Adipocyte (in vitro differentiated cells): ENCODE measurements at places on chromosomes 3 and 15.
A peak's percentile ranks its signal among the peaks of the same experiment; 100 is the strongest.

- no peak for DNase-seq
Observed at GRCh38 chr3:14258906-14259904, 80.6 kb downstream of the LSM3 start.

- DNase-seq = no peak
Observed at GRCh38 chr3:42729404-42730145, 27.0 kb upstream of the HHATL start.

DNA sequence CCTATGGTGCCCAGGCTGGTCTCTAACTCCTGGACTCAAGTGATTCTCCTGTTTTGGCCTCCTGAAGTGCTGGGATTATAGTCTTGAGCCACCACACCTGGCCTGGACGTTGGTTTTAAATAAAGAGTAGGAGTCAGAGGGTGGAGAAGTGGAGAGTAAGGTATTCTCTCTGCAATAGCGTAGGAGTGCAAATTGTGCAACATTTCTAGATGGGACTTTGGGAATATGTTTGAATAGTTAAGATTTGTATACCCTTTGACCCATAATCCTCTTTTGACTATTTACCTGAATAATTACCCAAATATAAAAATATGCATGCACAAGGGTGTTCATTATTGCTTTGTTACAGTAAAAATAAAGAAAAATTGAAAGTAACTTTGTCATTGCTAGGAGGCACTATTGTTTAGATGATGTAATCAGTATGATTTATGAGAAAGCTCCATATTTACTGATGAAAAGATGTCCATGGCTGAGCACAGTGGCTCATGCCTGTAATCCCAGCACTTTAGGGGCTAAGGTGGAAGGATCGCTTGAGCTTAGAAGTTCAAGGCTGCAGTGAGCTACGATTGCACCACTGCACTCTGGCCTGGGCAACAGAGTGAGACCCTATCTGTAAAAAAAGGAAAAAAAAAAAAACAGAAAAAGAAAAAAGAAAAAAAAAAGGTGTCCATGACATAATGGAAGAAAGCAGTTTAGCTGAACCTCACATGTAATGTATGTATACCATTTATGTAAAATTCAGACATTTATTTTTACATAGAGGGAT lies 15.1 kb upstream of the XYLB start:
- DNase-seq = no peak

DNA sequence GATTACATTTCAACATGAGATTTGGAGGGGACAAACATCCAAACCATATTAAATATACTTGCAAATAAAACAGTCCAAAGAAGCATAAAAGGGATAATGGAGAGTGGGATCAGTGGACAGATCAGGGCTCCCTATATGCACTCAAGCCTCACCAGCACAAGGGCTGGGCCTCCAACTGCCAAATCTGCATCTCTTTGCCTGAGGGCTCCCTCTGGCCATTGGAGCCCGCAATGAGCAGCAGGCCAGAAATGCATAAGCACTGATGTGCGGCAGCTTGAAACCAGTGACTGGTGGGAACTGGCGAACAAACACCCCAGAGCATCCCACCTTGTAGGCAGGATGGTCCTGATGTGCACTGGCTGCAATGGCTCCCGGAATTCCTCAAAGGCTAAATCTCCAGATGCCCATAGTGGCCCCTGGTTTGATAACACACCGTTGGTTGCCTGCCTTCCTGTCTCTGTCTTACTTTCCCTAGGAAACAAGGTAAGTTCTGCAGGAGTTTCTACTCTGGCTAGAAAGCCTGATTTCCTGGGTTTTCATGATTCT lies 55.9 kb upstream of the POMGNT2 start:
- no peak for DNase-seq

GRCh38 chr3:66598168-66598567 lies 97.3 kb upstream of the LRIG1 start:
- DNase-seq = peak; percentile 77

DNA sequence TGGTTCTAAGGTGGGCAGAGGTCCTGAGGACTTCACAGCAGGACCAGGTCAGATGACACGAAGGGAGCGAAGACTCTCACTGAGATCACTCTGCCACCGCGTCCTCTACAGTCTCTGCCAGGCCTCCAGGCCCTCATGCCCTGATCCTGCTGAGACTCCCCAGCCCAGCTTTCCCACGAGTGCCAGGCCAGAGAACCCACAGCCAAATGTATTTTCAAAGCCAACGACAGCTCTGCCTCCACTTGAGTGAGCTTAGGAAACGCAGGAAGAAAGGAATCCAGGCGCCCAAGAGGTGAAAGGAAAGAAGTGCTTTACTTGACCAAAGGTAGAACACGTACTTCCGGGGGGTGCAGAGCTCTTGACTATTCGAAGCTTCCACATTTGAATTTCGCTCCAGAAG lies 275.0 kb downstream of the XXYLT1 start:
- no peak for DNase-seq

DNA sequence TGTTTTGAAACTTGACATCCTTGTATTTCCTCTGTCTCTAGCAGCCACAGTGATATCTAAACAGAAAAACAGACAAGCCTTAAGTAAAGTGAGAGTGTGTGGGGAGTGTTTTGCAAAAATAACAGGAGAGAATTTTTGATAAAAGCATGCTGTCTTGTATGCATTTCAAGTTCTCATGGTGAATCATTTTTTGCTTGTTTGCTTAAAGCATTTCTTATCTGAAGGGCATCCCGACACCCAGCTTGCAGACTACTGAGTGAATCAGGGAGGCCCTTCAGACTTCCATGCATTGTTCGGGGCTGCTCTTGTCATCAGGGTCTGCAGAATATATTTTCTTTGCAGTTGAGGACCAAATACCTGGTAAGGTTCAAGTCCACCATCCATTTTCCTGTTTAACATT lies 8.5 kb downstream of the CGNL1 start:
- DNase-seq = peak; percentile 48

- DNase-seq = no peak
Observed at GRCh38 chr3:165874663-165875489, 37.7 kb upstream of the BCHE start.

GRCh38 chr3:108073764-108074431 lies 16.9 kb downstream of the CD47 start:
- no peak for DNase-seq

DNA sequence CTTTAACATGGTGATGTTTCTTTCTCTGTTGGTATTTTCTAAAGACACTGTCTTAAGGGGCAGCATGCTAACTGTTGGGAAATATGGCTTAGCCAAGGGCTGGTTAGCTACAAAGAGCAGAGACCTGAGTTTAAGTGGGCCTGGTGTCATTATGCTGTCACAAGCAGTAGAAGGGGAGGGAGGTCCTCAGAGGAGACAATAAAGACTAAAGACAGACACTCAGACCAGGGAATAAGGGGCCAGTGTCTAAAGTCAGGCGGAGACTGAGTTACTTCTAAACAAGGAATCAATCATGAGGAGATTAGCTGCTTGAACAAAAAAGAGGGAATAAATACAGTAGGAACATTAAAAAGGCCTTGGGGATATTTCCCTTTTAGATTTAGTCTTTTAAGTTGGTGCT lies 142.7 kb upstream of the DPPA4 start:
- DNase-seq = no peak

- DNase-seq = peak; percentile 57
Observed at GRCh38 chr15:31216215-31216911, 110.3 kb upstream of the KLF13 start.

DNA sequence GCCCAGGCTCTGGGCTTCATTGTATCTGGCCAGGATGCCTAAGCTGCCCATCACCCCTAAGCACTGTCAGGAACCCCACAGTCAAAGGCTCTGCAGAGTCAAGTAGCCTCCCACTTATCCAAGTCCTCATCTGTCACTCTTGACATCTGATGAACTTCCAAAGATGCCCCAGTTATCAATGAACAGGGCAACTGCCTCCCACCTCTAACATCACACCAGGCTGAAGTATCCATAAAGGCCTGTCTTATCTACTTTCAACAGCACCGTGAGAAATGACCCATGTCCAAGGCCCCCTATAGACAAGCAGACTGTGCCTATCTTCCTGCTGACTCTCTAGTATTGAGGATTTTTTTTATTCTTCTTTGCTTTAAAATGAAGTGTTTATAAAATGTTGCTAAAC lies 56.4 kb downstream of the TRIM69 start:
- DNase-seq = no peak

- peak; percentile 8 for DNase-seq
Observed at GRCh38 chr3:189787632-189788031, 156.4 kb downstream of the TP63 start.

DNA sequence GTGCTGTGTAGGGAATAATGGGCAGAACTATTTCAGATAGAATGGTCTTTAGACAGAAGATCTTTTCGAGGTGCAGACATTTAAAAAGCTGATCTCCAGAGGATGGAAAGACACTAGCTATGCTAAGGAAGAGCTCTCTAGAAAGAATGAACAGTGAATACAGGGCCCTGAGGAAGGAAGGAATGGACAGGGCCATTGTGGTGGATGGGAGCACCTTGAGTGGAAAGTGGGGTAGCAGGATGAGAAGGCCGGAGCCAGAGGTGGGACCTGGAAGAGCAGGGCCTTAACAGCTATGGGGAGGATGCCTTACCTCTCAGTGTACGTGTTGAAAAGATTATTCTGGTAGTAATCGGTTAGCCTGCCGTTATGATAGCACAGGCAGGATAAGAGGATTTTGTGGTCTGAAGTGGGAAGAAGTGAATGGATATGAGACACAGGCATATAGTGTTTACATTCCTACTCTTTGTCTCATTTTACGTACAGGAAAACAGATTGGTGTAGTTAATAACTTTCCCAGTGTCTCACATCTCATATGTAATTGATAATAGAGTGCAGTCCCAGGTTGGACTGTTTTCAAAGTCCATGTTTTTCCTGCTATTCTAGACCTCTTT lies 172.4 kb downstream of the KLHL25 start:
- DNase-seq = peak; percentile 57
